ENCODE measurements at places on chromosomes 3 and 15.

DNA sequence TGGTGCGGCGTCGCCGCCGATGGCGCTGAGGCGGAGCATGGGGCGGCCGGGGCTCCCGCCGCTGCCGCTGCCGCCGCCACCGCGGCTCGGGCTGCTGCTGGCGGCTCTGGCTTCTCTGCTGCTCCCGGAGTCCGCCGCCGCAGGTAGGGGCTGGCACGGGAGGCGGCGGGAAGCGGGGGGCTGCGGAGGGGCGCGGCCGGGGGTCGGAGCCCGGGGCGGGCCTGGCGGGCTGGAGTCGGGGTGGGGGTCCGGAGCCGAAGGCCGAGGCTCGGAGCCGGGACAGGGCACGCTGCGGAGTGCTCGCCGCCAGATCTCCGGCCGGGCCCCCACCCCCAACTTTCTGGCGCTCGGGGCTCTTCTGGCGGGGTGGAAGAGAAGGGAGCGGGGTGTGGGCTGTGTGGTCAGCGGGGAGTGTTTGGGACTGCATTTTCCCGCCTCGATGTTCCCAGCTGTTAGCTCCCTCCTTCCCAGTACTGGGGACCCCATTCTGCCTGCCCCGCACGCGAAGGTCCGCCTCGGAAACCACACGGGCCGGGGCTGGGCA, 299 bp downstream of the TYRO3 start:
- DNase-seq, result no peak

DNA sequence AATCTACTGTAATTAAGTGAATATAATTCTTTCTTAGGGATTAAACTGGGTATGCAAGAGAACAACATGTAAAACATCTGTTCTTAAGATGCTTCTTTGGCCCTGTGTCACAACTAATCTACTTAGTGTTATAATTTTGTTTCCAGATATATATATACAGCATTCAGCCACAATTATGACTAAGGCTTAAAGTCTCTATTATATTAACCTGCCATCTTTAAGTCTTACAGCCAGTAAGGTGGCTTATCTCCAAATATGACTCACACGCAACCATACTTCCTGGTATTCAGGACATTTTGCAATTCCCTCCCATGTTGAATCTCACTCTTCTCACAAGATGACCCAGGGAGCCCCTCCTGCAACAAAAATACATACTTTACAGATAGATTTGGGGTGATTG, 6.6 kb upstream of the KBTBD8 start:
- DNase-seq, result no peak

- no peak for DNase-seq
These were observed 220.3 kb downstream of the SOX2 start for GRCh38 chr3:181932039-181932438.

GRCh38 chr3:194758716-194759115, 73.0 kb downstream of the FAM43A start:
- no peak for DNase-seq

DNA sequence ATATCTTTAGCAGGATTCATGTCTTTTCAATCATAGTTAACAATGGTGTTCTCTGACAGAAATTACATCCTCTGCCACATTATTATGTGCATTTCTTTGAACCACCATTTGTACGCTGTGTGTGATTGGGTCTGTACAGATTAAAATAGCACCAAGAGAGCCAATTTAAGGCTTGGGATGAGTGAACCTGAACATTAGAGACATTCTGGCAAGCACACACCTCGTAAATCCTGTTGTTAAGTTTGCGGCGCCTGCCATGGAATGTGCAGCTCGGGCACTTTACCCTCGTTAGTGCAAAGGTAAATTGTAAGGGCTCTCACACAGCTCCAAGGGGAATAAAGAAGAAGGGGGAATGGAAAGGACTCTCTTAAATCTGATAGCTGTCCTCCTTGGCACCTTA, 482.4 kb upstream of the DPPA4 start:
- no peak for DNase-seq

GRCh38 chr3:108125550-108126071, 34.8 kb upstream of the CD47 start:
- DNase-seq, result no peak

- no peak for DNase-seq
These were observed 9.3 kb upstream of the MELTF start for GRCh38 chr3:197038679-197039462.

DNA sequence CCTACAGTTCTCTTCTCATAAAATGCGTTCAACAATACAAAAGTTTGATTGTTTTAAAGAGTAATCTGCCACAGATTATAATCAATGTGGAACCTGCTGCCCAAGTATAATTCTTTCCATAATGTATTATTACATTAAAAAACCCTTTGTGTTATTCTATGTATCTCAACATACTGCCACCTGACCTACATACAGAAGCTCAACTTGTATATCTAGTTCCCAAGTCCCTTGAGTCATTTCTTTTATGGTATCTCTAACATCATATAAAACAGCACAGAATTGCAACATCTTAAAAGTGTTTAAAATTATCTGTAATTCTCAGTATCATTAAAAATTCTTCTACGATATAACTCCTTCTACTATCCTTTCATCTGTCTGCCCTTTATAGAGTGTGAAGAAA, 70.3 kb downstream of the TBL1XR1 start:
- no peak for DNase-seq

GRCh38 chr3:104711406-104711805, 655.3 kb upstream of the ALCAM start:
- DNase-seq, result no peak

DNA sequence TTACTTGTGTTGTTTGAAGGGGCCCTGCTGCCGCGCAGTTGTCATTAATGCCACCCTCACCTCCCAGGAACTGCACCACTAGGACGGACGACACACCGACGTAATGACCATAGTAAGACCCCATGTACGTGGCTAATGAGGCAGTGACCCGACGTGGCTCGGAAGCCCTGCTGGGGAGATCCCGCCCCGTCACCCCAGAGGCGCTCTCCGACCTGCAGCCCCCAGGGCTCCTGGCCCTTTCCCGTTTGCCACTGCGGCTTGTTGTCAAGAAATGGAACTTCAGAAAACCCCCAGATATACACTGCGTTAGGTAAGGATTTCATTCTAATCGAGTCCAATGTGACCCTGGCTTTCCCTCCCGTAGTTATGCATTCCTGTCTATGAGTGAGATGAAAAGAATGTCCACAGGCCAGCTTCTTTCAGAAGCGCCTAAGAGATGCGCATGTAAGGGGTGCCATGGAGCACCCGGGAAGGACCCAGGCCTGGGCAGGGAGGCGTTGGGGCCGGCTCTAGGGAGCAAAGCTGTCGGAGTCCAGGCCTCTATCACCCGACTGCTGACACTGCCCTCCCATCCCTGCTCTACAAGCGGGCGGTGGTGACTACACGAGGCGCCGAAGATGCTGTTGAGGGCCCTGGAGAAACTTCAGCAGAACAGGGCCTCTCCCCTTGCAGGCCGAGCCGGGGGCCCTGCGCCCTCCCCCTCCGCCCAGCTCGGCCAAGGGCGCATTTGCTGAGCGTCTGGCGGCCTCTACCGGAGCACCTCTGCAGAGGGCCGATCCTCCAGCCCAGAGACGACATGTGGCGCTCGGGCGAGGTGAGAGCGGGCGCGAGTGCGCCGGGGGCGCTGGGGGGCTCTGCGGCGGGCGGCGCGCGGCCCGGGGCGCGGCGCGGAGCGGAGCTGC, at the start of gene GABRA5:
GABRA5 (plus strand) TSS at position 765 of the 902 bp plus-strand sequence. CDS start 2,187 bp downstream, outside the sequence.
- no peak for DNase-seq

All from activated naive CD4-positive, alpha-beta T cell (primary cell).